ENCODE measurements at places on chromosomes 12 and 14.

GRCh38 chr14:95609398-95609990 is 74.6 kb downstream of the GLRX5 start:
- no peak for DNase-seq

GRCh38 chr12:47851303-47851952 is 31.7 kb upstream of the HDAC7 start:
- no peak for DNase-seq

DNA sequence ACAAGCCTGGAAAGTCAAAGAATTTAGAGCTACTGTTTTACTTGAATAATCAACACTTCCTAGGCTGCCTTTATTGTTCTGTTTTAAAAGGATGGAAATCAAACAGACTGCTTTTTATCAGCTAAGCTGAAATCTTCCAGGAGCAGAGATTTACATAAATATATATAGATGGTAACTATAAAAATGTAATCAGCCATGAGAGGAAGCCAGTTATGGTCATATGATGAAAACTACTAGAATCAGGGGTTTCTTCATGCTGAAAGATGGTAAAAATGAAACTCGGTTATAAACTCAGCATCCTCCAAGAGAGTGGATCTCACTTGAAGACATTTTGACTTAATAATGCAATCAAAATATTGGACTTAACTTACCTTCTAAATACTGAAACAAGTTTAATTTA is 413.0 kb downstream of the GXYLT1 start:
- no peak for DNase-seq

- DNase-seq = no peak
Measured at GRCh38 chr12:54266852-54267251, 13.1 kb downstream of the CBX5 start.

GRCh38 chr14:60931218-60931617 is 49.7 kb downstream of the TRMT5 start:
- no peak for DNase-seq

DNA sequence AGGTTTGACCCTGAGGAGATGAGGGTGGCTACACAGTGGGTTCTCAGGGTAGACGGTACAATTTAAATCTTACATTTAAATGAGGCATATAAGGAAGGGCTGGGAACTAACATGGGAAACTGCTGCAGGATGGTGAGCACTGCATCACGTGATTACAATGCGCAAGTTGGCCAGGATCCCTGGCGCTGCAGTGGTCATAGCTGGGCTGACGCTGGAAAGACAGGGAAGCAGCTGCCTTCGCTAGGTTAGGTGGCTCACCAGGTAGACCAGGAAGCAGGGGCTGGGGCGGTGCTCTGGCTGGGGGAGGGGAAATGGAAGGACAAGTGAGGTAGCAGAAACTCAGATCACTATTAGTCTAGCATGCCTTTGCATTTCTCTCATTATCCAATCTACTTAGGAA is 149.9 kb downstream of the FOXN3 start:
- DNase-seq = no peak

- DNase-seq = no peak
Measured at GRCh38 chr12:79183926-79184325, 319.4 kb downstream of the SYT1 start.

DNA sequence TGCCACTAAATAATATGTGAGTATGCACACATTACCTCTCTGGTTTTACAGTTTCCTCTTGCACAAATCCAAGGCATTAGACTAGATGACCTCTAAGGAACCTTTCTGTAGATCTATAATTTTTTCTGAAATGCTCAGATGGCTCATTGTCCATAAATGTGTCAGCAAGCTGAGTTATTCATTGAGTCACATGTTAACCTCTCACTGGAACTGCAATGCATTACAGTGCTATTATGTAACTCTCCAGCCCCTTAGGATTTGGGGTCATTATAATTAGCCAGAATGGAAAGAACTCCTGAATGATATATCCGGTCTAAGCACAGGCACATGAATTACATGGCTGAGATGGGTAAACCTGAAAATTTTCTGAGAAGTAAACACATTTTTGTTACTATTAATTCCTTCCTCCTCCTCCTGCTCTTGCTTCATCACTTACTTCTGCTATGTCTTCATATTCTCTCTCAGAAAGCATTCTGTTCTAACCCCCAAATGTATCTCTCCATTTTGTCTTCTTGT is 20.3 kb upstream of the DRAM1 start:
- peak; percentile 60 for DNase-seq

DNA sequence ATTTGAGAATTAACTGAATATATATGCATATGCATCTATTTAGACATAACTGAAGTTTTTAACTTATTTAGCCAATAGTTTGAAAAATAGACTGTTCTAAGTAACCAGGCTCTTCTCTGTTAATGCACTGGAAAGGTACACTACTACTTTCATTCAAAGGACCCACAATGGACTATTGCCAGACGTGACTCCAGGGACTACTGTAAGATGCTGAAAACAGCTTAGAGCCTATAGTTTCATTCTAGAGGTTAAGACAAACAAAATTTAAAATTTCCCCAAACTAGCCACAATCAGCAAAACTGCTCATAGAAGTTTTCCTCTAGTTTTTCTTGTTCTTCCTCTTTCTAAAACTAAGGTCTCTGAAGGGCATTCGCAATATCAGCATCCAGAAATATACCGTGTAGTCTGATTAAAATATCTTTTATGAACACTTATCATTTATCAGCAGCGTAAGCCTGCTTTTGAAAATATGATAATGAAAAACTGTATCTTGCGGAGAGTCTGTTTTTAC is 10.4 kb downstream of the APPL2 start:
- DNase-seq = no peak

- no peak for DNase-seq
Measured at GRCh38 chr12:132146098-132146497, 1.8 kb downstream of the NOC4L start.

- DNase-seq = no peak
Measured at GRCh38 chr14:91456283-91456682, 38.7 kb upstream of the CCDC88C start.

DNA sequence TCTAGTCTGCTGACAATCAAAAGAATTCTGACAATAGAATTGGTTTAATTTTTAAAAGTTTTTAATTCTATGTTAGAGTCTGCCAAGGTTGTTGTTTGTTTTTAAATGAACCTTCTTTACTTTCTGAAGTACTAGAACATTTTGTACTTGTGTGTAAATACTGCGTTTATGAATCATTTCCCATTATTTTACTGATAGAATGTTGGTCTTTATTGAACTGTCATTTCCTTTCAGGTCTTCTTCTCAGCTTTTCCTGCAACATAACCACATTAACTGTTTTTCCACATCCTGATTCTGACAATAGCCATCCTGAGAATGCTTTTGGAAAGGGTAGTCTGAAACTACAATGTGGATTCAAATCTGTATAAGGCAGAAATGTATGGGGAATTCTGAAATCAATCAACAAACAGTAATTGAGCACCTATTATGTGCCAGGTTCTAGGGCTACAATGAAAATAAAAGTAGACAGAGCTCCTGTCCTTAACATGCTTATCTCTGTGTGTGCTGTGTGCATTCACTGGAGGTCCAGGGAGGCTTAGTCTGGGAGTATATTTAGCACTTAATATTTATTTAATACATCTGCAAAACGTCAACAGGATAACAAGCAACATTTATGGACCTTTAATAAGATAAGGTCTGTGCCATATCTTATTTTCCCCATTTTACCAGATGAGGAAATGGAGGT is 73.1 kb upstream of the SLC38A2 start:
- no peak for DNase-seq

- peak; percentile 40 for DNase-seq
Measured at GRCh38 chr12:19208456-19208855, 78.9 kb downstream of the PLEKHA5 start.

- DNase-seq = no peak
Measured at GRCh38 chr14:100100032-100100703, 34.9 kb downstream of the EVL start.

- DNase-seq = no peak
Measured at GRCh38 chr12:116629480-116629879, 70.3 kb downstream of the MAP1LC3B2 start.

DNA sequence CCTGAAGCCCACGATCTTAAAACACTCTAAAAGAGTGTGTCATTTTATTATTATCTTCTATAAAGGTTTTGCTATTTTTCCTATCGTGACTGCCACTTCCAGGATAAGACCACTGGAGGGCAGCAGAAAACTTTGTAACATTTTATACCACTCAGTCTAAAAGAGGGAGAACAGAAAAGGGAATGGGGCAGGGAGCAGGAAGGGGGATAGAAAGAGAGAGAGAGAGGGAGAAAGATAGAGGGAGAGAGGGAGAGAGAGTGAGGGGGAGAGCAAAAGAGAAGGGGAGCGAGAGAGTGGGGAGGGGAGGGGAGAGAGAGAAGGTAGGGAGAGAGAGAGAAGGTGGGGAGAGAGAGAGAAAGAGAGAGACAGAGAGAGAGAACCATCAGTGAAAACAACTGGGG is 2.0 kb upstream of the ART4 start:
- peak; percentile 45 for DNase-seq

DNA sequence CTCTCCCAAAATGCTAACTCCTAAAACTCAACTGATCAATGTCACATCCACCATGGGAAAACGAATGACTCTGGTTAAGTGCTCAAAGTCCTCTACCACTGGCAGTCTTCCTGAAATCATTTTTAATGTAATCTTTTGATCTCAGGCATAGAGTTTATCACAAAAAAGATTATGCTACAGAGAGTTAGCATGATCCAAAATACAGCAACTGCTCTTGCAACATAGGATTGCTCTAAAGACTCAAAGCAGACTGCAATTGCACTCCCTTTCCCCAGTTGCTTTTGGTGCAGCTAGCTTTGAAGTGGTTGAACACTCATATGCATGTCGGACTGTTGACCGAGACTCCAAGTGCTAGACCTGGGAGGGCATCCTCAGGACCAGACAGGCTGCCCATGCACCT is 109.3 kb downstream of the C12orf42 start:
- DNase-seq = no peak

- DNase-seq = peak; percentile 84
Measured at GRCh38 chr14:58639842-58640484, 2.2 kb downstream of the DACT1 start.

- DNase-seq = peak; percentile 44
Measured at GRCh38 chr12:13152281-13152680, 44.2 kb upstream of the EMP1 start.

DNA sequence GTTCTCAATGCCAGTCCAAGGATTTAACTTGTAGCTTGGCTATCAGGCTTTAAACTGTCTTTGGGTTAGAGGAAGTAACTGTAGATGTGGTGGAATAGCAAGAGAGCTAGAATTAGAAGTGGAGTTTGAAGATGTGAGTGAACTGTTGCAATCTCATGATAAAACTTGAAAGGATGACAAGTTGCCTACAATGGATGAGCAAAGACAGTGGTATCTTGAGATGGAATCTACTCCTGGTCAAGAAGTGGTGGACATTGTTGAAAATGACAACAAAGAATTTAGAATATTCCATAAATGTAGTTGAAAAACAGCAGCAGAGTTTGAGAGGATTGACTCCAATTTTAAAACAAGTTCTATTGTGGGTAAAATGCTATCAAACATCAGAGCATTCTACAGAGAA is 199.0 kb downstream of the DUSP6 start:
- no peak for DNase-seq

GRCh38 chr12:98425859-98426258 is 89.5 kb upstream of the TMPO start:
- DNase-seq = no peak

- peak; percentile 21 for DNase-seq
Measured at GRCh38 chr12:108691998-108692808, 39.1 kb downstream of the CORO1C start.

DNA sequence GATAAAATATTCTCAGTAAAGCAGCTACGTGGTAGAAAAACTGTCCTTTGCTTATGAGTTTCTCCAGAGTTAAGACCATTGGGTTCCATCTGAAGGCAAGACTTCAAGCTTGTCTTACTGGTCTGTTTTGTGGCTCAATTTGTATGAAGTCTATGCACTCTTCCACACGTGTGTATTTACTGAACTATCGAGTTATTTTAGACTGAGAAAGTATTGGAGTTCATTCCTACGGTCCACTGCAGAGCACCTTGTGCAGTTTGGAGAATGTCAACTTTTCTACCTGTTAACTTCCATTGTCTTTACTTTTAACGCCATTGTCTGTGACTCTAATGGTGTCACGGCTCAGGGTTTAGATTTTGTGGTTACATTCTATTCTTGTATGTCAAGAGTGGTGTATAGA is 3.7 kb downstream of the HIF1A start:
- DNase-seq = no peak

Data from fibroblast of gingiva (primary cell).